ENCODE measurements at places on chromosomes 4 and X. TPM values are rescaled to one million over a fixed set of nuclear protein-coding genes. Genes with fewer than 3 reads are reported as not detected.

GRCh38 chr4:18934197-18934596, 912.6 kb upstream of the LCORL start:
- DNase-seq, result no peak

GRCh38 chrX:11789809-11790208, 31.8 kb downstream of the MSL3 start:
- DNase-seq, result no peak

DNA sequence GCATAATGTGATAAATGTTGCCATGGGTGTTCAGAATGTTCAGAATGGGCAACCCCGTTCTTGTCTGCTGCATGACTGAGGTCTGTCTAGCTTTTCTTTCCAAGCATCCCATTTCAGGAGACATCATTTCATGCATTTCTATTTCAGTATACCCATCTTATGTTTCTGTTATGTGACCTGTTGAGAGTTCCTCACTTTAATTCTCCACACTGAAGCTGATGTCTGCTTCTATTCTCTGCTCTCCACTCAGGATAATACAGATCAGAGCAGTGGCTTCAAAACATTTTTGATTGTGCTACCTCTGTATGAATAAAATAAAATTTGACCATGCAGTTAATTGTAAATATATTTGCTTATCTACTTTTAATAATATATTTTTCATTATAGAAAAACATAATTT, 398.6 kb downstream of the ARHGAP24 start:
- DNase-seq, result no peak

DNA sequence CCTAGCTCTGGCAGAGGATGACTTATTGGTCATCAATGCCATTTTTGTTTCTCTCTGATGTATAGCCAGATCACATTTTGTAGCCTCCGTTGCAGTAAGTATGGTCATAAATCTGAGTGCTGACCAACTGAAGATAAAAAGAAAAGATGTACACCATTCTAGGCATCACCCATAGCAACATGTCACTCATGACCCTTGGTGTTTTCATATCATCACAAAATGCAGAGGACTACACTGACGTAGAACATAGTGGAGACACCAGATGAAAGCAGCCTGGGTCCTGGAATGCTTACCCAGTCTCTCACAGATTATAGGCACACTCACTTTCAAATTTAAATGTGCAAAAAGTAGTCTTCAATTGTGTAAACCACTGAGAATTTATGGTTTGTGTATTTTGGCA, 172.8 kb downstream of the PDHA2 start:
- no peak for DNase-seq

- DNase-seq, result no peak
These were observed 186.5 kb downstream of the ANTXR2 start for GRCh38 chr4:79886557-79886956.

The CXXC4 gene
- 5.1 TPM for total RNA-seq
